ENCODE measurements at places on chromosomes 2 and 18.
A peak's percentile ranks its signal among the peaks of the same experiment; 100 is the strongest.

- DNase-seq = no peak
These were observed 27.1 kb upstream of the ELOA2 start for GRCh38 chr18:47062471-47062870.

GRCh38 chr18:32868406-32868805, 95.6 kb upstream of the KLHL14 start:
- DNase-seq = no peak

GRCh38 chr2:53744395-53745065, 23.1 kb upstream of the CHAC2 start:
- no peak for DNase-seq

DNA sequence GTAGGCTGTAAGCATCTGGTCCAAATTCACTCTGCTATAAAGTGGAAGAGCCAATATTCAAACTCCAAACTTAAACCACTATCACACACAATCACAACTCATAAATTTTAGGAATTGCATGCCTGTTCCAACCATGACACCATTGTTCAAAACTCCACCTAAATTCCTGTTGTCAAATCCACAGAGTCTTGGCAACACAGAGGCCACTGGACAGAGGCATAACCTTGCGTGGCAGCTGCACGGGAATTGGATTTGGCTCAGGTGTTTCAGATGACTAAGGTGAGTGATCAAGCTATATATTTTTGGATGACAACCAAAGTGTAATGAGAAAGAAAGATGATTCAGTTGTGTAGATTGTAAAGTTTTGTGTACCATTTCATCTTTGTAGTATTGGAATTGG, 422.7 kb upstream of the TNP1 start:
- DNase-seq = no peak

DNA sequence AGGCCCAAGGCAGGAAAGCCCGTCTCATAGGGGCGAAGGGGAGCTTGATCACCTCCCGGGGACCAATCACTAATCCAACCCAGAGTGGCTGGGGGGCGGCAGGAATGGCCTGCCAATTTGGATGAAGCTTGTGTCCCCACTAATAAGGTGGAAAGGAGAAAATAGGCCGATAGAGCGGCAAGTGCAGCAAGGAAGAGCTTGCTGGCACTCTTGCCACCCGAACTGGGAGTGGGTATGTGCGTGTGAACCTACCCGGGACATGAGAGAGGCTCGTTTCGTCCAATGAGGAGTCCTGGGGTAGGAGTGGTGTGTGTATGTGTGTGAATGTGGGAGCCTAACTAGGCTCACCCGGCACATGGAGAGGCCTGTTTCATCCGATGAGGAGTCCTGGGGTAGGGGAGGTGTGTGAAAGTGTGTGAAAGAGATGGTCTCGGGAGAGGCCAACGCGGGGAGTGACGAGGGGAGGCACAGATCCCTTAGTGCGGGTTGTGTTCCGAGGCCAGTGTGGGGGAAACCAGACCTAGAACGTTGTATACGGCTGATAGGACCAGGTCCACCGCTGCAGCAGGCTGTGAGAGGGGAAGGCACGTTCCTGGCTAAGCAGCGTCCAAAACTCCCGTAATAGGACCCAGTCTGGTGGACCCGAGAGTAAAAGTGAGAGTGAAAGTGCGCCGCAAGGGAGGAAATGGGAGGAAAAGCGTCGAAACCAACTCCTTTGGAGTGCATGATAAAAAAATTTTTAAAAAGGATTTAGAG, 47.1 kb upstream of the SELENOI start:
- no peak for DNase-seq

DNA sequence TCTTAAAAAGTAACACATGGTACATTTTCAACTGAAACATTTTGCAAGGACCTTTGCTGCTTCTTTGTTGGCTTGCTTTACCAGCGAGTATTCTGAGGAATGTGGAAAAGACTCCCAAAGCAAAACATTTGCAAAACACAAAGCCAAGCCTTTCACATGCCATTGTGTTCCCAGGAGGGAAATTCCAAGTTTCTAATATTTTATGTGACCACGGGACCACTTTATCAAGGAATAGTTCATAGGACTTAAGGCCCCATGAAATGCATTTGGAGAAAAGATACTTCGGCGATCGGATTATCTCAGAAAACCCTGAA, 26.2 kb downstream of the CYP27C1 start:
- no peak for DNase-seq

DNA sequence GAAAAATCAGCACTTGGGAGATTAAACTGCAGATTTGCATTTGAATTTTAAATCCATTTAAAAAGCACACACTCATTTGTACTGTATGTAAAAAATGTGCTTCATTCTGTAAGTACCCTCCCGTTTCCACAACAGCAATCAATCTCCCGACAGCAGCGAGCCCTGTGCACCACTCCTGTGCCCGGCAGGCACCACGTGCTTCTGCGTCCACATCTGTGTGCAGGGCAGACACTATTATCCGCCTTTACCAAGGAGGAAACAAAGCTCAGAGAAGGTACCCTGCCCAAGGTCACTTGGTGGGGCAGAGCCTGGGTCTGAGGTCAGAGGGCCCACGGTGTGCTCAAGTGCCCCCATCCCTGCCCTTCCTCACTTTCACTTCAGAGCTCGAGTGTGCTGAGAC, 7.5 kb downstream of the HSBP1L1 start:
- DNase-seq = no peak

DNA sequence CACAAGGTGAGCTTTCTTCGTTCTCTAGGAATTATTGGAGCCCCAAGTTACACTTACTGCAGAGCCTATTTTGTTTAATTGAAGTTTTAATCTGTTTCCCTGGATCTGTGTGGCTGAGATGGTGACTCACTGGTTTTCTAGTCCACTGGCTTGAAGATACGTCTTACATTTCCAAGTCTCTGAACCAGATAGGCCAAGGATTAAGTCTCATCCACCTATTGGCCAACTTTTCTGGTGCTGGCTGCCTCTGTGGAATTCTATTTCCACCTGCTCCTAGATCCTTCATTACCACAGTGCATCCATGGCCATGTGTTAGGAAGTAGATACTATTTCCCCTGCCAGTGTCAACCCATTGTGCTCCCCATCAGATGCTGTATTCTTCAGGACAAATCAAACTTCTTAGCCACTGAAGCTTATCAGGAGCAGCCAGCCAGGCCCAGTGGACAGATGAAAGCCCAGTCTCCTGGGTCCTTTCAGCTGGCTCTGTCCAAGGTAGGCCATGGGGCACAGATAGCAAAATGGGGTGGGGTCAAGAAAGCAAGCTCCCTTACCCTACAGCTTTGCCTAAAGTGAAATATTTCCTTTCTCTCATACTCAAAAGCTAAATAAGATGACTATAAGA, 198.8 kb upstream of the TCF4 start:
- DNase-seq = no peak

DNA sequence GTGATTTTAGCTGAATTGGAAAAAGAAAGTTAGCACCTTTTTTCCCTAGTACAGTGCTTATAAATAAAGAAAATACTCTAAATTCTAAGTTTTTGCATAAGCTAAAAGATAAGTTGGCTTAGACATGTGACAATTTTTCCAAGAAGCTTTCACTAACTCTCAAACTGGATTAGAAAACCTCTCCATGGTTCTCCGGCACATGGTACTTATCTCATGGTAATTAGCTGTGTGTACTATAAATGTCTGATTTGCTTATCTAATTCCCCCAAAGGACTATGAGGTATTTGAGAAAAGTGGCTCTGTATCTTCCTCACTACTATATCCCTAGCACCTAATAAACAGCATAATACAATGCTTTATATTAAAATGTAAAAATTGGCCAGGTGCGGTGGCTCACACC, 71.1 kb downstream of the ROCK1 start:
- no peak for DNase-seq

DNA sequence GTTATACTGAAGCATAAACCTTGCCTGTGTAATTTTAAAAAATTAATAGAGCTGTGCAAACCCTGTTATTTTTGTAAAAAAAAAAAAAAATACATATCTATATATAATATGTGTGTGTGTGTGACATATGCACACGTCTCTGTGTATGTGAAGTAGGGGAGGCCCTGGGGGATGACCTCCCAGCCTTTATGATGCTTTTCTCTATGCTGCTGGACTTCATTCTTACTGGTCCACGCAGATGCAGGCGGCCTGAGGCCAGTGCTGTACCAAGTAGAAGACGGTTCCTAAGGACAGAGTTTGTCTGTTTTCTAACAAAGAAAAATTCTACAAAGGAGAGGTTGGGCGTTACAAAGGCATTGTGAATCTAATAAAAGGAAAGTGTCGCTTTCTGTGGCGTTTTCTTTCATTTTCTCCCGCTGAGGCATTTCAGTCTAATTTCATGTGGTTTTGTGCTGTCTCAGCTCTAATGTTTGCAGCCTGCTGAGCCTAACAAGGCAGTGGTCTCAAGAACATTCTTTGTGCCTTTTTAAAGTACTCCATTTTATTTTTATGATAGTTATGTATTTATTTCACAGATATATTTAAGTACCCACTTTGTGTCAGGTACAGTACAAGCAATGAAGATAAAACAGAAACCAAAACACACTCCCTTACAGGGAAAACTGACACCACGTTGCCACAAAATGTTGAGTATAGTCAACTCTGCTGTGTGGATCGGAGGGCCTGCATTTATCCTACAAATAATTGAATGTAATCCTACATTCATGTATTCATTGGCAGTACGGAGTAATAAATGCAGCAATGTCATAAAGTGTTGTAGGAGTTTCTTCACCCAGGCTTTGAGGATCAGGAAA, 118.0 kb downstream of the RAB3GAP1 start:
- no peak for DNase-seq

GRCh38 chr2:164145093-164145987, 409.5 kb upstream of the FIGN start:
- DNase-seq = no peak

GRCh38 chr18:79367989-79368388, 27.7 kb upstream of the NFATC1 start:
- DNase-seq = no peak

DNA sequence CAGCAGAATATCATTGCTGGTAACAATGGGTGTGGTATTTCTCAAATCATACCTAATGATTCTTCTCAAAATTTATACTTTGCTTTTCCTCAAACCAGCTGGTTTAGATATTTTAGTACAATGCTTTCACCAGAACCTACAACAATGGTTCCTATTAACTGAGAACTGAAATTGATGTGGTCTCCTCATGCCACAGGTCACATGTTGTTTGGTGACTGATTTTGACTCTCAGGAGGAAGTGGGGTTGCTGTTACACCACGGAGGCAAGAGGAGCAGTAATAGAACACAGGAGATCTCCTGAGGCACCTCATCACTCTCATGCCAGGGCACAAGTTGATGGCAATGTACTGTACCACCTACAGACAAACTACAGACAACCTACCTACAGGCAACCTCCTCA, 3.0 kb upstream of the CEP68 start:
- DNase-seq = no peak

DNA sequence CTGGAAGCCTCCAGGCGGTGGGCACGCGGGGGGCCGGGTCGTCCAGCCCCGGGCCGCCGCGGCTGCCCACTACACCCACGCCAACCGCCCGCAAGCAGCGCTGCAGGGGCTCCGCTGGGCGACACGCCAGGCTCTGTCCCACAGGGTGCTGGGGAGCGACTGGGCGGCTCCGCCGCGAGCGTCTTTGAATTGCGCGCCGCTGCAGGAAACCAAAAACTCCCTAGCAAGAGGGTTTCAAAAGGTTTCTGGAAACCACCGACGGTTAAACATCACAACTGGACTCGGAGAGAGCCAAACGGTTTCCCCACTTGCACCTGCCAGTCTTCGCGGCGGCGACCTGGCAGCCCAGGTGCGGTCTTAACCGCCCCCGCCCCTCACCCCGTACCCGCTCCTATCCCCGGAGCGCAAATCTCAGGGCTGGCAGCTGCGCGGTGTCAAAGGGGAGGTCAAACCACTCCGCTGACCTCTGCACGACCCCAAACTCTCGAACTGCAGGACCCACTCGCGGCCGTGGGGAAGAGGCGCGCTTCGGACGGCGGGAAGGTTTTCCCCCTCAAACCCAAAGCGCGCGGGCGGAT, 1.0 kb downstream of the CXCR4 start:
- peak; percentile 84 for DNase-seq

DNA sequence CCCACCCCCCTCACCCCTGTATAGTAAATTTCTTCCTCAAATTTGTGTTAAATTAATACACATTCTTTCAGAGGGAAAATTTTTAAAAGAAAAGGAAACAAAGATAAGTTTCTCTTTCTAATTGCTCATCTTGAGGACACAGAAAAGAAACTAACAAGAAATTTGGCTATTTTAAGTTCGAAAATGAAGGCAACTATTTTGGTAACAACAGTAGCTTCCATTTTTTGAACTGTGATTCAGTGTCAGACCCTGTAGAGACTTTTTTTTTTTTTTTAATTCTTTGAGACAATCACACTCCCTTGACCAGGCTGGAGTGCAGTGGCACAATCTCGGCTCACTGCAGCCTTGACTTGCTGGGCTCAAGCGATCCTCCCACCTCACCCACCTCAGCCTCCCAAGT, 194.9 kb downstream of the SS18 start:
- no peak for DNase-seq

DNA sequence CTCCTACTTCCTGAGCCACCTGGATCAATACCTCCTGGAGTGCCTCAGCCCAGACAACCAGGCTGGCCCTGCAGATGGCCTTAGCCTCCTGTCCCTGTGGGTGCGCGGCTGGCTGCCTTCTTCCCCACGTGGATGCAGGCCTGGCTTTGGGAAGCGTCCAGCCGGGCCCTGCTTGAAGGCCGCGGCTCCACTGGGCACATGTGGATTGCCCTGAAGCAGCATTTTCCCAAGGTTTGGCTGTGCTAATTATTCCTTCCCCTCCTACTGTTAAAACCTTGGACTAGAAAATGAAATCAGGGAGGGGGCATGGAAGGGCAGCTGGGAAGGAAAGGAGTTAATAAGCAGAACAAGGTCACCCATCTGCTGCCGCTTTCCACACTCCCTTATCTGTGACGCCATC, 143.0 kb upstream of the GATA6 start:
- no peak for DNase-seq

GRCh38 chr18:46732201-46732600, 24.7 kb downstream of the ST8SIA5 start:
- no peak for DNase-seq

GRCh38 chr2:60331115-60331809, 222.2 kb downstream of the BCL11A start:
- no peak for DNase-seq

- DNase-seq = no peak
These were observed 34.1 kb downstream of the SOCS6 start for GRCh38 chr18:70322928-70323327.

- DNase-seq = no peak
These were observed 271.4 kb downstream of the SATB2 start for GRCh38 chr2:199186301-199186751.

DNA sequence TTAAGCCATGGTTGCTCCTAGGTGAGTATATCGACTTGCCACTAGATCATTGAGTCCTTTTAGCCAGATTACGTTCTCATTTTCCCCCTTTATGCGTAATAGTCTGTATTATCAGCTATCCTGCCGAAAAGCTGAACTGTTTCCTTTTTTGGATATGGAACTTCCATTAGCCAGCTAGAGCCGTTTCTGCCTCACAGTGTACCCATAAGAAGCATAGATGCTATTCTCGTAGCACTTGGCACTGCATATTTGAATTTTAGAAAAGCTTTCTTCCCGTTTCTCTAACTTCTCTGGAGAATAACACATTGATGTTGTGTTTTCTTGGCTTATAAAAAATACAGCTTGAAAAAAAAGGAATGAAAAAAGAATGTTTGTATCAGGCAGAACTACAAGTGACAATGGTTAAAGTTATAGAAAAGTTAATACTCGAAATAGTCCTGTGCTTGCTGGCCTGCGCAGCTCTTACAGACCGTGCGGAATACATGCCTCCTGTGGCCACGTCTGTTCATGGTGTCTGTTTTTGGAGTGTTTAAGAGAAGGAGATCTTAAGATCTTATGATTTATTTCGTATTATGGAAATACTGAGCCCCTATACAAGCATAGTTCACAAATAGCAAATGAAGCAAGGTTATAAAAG, 710 bp downstream of the DUSP19 start:
- no peak for DNase-seq
